ENCODE measurements at places on chromosomes 6 and 20.
A peak's percentile ranks its signal among the peaks of the same experiment; 100 is the strongest.

- DNase-seq, result no peak
Observed at GRCh38 chr6:47180633-47181032, 129.1 kb downstream of the TNFRSF21 start.

DNA sequence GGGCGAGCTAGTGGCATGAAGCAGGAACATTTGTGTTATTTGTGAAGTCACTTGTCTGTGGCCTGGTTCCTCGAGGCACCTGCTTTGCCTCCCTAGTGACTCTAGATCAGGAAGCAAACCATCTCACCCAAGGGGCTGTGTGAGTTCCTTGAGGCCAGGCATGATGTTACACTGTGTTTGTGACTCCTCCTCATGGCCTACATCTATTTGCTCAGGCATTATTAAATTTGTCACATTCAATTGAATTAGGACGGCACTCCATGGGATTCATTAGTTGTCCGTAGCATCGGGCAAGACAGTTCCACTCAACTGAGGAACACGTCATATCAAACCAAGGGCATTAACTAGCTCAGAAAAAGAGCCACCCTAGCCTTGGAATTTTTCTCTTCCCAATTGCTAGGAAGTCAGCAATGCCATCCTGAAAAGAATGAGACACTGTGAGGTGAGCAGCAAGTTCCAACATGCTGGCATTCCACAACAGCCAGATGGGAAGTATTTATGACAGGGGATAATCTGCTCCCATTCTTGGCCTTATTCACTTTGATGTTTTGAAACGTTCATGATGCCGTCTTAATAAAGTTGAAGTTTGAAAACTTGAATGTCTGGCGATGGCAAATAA, 17.2 kb downstream of the TMEM200A start:
- no peak for DNase-seq

DNA sequence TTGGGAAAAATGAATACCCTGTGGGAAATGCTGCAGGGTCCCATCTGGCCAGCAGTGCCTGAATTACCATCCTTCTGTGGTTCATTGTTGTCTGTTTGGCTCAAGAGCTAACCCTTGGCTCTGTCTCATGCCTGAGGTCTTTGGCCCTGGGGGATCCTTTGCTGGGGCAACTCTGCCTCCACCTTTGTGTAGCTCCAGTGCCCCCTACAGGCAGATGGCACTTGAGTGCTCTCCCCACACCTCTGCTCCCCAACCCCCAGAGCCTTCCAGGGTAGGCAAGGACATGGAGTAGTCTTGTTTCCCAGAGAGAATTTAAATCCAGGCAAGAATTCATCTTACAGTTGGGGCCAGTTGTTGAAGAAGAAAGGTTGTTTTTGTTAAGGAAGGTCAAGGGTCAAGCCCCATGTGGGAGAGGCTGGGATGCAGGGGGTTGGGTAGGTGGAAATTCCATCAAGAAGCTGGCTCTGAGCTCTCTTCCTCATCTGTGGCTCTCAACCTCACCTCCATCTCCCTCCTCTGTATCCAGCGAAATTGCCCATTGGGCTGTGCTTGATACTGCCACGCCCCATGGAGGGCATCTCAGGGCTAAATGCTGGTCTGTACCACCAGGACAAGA, 44.2 kb downstream of the ZNF831 start:
- peak; percentile 64 for DNase-seq

GRCh38 chr6:114862819-114863218, 520.0 kb upstream of the HS3ST5 start:
- no peak for DNase-seq

GRCh38 chr6:43434001-43434840, 6.9 kb downstream of the ABCC10 start:
- no peak for DNase-seq

GRCh38 chr20:48912065-48912464, 9.4 kb upstream of the ARFGEF2 start:
- DNase-seq, result no peak

GRCh38 chr6:169168302-169168630, 85.4 kb downstream of the THBS2 start:
- no peak for DNase-seq

GRCh38 chr6:128149796-128150195, 248.9 kb upstream of the THEMIS start:
- no peak for DNase-seq

DNA sequence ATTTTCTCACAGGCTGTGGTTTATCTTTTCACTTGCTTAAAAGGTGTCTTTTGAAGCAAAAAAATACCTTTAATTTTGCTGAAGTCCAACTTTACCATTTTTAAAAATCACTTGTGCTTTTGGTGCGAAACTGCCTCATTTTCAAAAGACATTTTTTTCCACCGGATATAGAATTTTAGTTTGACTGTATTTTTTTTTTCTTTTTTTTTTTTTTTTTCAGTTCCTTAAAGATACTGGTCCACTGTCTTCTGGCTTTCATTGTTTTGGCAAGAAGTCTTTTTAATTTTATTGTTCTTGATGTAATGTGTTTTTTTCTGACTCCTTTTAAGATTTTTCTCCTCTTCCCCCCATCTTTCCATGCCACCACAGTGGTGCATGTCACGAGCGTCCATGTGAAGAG, 198.2 kb downstream of the ARID1B start:
- no peak for DNase-seq

DNA sequence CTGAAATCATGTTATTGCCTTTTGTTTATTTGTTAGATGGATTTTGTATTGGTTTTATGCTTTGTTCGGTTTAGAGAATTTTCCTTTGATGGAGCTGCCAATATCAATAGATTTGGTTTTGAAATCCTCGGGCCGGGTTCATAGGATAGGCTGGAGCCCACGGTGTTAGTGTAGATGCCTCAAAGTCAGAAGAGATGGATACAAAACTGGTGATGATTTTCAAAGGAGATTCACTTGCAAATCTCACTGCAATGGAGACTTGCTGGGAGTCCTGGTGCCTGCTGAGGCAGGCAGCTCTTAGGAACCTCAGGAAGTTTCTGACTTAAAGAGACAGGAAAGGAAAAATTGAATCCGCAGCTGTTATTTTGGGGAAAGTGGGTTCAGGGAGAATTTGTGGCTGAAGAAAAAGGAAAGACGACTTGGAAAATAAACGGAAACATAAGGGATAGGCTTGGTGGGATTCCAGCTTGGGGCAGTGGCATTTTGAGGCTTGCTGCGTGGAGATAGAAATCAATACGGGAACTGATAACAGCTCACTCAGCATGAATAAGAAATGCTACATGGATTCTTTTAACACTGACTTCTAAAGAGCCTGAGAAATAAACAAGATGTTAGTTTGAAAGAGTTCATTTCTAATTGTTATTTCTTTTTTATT, 241.6 kb downstream of the PHACTR1 start:
- no peak for DNase-seq

GRCh38 chr6:99553888-99554287, 14.6 kb downstream of the CCNC start:
- DNase-seq, result no peak

GRCh38 chr6:168605964-168606363, 165.0 kb downstream of the SMOC2 start:
- no peak for DNase-seq

GRCh38 chr6:88380083-88380482, 213.9 kb upstream of the CNR1 start:
- no peak for DNase-seq

DNA sequence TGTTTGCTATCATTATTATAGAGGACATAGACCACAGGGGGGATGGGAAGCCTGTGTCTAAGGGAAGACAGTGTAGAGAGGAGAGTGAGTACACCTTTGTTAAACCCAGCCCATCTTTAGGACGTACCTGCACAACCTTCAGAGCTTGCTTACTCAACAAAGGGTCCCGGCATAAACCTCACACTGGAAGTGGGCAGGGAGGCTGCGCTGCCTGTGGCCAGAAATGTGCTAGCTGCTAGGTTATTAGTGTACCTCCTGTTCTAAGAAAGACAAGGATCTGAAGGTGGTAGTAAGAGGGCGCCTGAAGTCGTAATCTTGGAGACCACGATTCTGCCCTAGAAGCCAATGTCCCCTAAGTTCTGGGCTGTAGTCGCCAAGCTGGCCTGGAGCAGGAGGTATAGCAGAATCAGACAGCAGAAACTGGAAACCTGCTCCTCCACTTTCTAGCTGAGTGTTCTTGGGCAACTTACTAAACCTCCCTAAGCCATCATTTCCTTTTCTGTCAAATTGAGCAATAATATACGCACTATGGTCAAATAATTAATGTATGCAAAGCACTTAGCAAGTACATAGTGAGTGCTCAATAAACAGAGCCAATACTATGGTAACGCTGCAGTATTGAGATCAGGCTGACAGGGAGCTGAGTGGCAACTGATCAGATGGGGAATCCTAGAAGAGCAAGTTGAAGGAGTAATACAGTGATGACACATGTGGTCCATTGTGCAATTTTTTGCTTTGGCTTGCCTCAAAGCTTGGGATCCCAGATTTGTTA, 16.8 kb upstream of the AKIRIN2 start:
- DNase-seq, result no peak

DNA sequence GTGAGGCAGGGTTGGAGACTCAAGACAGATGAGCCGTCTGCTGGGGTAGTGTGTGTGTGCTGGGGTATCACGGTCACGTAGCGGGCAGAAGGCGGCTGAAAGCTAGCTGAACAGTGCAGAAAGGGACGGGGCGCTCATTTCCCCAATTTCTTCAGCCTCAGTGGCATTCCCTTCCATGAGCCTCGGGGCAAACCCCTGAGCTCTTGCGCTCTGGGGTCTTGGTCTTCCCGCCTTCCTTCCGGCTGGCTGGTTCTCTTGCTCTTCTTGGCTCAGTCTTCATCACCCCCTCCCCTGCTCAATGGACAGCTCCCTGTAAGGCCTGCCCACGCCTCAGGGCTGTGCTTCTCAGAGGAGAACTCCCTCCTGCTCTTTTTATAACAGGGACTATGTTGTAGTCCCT, 15.5 kb upstream of the TMEM181 start:
- no peak for DNase-seq

- DNase-seq, result no peak
Observed at GRCh38 chr6:158867381-158868121, 48.4 kb upstream of the EZR start.

- no peak for DNase-seq
Observed at GRCh38 chr6:18629571-18629970, 242.4 kb downstream of the RNF144B start.

- DNase-seq, result no peak
Observed at GRCh38 chr20:45251884-45252560, 2.3 kb downstream of the SLPI start.

GRCh38 chr6:9553002-9553401, 861.9 kb downstream of the TFAP2A start:
- no peak for DNase-seq

GRCh38 chr20:11221046-11221445, 547.2 kb upstream of the JAG1 start:
- no peak for DNase-seq

DNA sequence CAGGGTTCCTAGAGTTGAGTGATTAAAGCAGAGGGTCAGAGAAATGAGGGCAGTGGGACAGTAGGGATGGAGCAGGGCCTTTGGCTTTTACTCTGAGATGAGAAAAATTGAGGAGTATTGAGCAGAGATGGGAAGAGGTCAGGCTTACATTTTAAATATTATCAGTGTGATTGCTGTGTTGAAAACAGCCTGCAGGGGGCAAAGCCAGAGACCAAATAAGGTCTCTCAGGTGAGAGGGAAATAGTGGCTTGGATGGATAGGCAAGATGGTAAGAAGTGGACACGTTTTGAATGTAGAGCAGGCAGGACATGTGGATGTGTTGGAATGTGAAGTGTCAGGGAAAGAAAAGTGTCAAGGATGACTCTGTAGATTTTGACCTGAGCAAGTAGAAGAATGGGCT, 105.0 kb upstream of the MAP3K7 start:
- DNase-seq, result no peak

DNA sequence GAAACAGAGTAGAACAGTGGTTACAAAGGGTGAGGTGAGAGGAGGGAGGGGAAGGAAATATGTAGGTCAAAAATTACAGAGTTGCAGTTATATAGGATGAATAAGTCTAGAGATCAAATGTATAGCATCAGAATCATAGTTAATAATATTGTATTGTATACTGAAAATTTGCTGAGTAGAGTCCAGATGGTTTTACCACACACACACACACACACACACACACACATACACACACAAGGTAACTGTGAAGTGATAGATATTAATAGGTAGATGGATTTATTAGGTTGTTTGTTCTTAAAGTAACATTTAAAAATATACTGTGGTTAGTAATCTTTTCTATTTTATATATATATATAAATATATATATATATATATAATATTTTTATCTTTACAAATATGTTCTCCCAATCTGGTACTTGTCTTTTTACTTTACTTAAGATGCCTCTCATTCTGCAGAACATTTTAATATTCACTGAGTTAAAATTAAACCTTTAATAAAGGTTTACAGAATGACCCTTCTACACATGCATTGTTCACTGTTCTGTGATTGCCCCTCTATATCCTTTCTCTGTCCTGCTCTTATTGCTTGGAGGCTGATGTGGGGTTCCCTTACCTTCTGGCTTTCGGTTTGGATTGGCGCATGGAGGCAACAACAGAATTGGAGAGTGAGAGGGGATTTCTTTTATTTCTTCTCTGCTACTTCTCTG, 408 bp downstream of the PTCHD4 start:
- DNase-seq, result no peak

- DNase-seq, result no peak
Observed at GRCh38 chr6:107743311-107743710, 80.8 kb downstream of the SCML4 start.

- no peak for DNase-seq
Observed at GRCh38 chr20:58511364-58511763, 3.8 kb downstream of the APCDD1L start.

DNA sequence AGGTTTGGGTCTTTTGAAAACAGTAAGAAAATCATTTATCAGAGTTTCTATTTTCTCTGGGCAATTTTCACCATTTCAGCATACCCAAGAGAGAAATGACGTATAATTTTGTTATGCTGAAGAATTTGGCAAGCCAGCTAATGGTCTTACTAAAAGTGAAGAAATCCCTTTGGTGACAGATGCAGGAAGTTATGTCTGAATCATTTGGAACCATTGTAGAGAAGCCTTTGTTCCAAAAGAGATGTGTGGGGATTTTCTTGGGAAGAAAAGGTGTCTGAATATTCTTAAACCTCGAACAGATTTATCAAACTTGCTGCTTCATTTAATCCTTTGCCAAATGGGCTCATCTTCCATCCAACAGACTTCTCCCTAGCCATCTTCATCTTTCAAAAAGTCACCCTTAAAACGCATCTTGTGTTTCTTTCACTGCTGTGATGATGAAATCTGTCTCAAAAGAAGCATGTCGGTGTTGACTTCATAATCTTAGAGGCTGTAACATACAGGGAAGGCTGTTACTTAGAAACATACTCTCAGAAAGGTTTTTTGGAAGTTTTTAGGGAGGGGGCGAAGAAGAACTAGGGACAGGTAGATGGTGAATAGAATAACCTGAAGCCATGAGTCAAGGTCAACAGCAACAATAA, 39.5 kb downstream of the CITED2 start:
- no peak for DNase-seq

GRCh38 chr6:113365191-113365590, 492.0 kb upstream of the MARCKS start:
- no peak for DNase-seq

Measured in stimulated activated naive CD4-positive, alpha-beta T cell (primary cell).